NCI-H187 treated with DMSO at 0.1 percent for 48 hours (cell line): ENCODE measurements at places on chromosomes 4 and X.

DNA sequence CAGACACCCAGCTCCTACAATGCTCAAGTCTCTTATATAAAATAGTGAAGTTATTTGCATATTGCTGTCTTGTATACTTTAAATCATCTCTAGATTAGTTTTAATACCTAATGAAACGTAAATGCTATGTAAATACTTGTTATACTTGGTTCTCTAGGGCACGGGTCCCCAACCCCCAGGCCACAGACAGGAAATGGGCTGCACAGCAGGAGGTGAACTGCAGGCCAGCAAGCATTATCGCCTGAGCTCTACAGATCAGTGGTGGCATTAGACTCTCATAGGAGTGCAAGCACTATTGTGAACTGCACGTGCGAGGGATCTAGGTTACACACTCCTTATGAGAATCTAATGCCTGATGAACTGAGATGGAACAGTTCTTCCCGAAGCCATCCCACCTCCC is 395.9 kb upstream of the EMCN start:
- no peak for DNase-seq

DNA sequence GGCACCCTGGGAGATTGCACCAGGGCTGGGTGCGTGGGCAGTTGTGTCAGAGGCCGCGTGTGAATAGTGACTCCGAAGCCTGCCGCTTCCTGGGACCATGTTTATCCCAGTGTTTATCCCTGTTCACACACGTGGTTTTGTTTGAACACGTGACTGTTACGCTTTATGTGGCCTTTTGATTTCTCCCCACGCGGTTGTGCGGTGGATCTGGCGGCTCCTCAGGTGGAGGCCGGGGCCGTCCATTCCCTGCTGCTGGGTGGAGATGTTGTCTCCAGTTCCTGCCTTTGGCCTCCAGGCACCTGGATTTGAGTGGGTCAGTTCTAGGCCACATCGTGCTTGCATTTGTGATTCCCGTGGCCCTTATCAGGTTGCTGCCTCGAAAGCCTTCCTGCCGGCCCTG is 35.1 kb downstream of the NELFA start:
- DNase-seq = no peak

- no peak for DNase-seq
Measured at GRCh38 chr4:101288365-101289145, 58.8 kb downstream of the PPP3CA start.

- DNase-seq = no peak
Measured at GRCh38 chr4:139665079-139665689, 435 bp upstream of the MGST2 start.

DNA sequence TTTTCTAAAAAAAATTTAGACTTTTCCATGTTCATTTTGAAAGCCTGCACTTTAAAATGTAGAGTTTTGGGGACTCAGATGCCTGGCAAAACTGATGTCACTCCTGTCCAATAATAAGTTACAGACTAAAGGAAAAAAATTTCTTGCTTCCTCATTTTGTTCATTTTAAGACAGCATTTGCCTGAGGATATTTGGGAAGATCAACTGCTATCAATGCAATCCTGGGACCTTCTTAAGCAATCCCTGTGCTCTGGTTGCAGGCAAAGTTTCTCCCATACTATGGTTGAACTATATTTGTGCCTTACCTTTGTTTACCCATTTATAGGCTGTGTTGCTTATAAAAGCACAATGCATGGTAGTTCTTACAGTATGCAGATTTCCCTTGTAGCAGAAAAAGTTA is 280.4 kb downstream of the CFAP47 start:
- DNase-seq = no peak

DNA sequence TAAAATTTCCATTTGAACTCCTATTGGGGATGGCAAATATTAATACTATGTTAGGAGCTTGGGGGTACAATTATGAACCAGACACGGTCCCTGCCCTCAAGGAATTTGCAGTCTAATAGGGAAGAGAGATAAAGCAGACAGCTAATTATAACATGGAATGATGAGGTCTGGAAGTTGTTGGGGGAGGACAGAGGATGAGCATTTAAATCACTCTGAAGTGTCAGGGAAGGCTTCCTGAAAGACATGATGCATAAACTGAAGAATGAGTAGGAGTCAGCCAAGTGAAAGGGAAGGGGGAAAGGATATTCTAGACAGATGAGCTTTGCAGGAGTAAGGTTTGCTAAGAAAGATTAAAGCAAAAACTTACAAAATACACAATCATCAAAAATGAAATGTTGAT is 15.9 kb downstream of the PLAC1 start:
- no peak for DNase-seq

GRCh38 chr4:15428611-15429010 is 778 bp downstream of the C1QTNF7 start:
- DNase-seq = no peak

- DNase-seq = no peak
Measured at GRCh38 chrX:116384406-116384954, 51.9 kb upstream of the SLC6A14 start.

DNA sequence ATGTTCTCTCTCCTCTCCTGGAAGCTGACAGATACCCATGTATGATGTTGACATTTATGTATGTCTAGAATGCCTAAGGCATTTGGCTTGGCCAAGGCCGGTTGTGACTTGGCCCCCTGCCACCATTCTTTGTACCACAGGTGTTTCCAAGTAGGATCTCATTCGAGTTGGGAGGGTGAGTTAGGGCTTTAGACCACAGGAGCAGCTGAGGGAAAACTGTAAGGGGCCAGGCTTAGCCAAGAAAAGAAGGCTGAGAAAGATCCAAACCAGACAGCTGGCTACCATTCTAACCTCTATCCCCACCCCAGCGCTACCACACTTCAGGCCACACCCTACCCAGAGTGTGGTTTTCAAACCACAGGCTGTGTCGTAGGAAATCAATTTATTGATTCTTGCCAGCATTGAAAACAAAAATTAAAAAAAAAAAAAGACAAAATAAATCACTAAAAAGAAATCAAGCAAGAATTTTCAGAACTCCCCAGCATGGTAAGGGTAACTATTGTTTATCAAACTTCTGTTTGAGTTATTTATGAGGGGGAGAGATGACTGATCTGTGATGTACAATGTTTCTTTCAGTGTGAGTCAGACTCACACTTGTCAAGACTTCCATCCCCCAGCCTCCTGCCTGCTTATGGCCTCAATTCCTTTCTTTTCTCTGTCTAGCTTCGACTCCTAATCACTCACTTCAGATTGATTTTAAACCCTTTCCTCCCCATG is 9.9 kb downstream of the TMSB4X start:
- DNase-seq = no peak

- no peak for DNase-seq
Measured at GRCh38 chr4:5707778-5708448, 446 bp downstream of the EVC2 start.

GRCh38 chr4:13547485-13548041 is 3.3 kb upstream of the NKX3-2 start:
- DNase-seq = no peak

GRCh38 chr4:25984266-25984665 is 70.2 kb downstream of the SMIM20 start:
- no peak for DNase-seq

DNA sequence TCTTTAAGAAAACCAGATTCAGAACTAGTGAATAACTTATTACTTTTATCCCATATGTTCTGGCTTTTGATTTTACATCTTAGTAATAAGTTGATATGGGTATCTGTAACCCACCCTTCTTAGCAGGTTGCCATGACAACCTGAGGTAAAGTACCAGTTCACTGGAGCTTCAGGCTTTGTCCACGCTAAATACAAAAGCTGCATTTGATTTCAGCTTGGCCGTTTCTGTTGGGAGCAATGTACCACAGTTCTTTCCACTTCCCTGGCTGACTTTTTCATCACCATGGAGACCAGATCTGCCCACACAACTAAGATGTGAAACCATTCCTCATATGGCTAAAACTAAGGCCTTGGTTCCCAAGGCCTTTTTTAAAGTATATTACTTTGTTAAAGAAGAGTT is 26.1 kb downstream of the KLHL34 start:
- DNase-seq = no peak

GRCh38 chr4:183984566-183984965 is 79.5 kb downstream of the STOX2 start:
- no peak for DNase-seq

GRCh38 chr4:185737489-185738037 is 74.4 kb downstream of the SORBS2 start:
- DNase-seq = no peak
